Hematopoietic multipotent progenitor cell (in vitro differentiated cells): ENCODE measurements at places on chromosomes 4 and X. TPM values are rescaled to one million over a fixed set of nuclear protein-coding genes. Genes with fewer than 3 reads are reported as not detected.

The CLGN gene
- total RNA-seq = 1.3 TPM

GRCh38 chr4:179415037-179415846 is 1973.0 kb upstream of the AGA start:
- DNase-seq = no peak

DNA sequence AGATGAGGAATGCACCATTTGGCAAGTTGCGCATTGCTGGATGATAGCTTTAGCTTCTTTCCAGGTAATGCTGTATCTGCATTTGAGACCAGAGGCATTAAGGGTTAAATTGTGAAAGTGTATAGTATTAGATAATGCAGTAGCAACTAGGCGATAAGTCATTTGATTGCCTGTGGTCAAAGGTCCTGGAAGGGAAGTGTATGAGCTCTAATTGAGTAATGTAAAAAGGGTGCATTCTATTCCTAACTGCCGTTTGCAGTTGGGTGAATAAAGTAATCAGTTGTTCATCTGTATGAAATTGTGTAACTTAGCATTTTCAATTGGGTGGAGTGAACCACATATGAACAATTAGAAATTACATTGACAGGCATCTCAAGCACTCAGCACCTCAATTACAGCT is 54.5 kb upstream of the WDR1 start:
- DNase-seq = no peak

- DNase-seq = no peak
Measured at GRCh38 chrX:48487362-48487798, 11.4 kb downstream of the FTSJ1 start.

- DNase-seq = no peak
Measured at GRCh38 chr4:155972098-155972497, 18.4 kb upstream of the CTSO start.

GRCh38 chrX:39261446-39262147 is 460.3 kb downstream of the MID1IP1 start:
- DNase-seq = peak; percentile 48
